Stimulated activated CD8-positive, alpha-beta memory T cell treated with anti-CD3 and anti-CD28 coated beads, Interleukin-15, amount 100 ng/mL, for 24 hours (primary cell): ENCODE measurements at places on chromosomes 6 and 20.
A peak's percentile ranks its signal among the peaks of the same experiment; 100 is the strongest.

DNA sequence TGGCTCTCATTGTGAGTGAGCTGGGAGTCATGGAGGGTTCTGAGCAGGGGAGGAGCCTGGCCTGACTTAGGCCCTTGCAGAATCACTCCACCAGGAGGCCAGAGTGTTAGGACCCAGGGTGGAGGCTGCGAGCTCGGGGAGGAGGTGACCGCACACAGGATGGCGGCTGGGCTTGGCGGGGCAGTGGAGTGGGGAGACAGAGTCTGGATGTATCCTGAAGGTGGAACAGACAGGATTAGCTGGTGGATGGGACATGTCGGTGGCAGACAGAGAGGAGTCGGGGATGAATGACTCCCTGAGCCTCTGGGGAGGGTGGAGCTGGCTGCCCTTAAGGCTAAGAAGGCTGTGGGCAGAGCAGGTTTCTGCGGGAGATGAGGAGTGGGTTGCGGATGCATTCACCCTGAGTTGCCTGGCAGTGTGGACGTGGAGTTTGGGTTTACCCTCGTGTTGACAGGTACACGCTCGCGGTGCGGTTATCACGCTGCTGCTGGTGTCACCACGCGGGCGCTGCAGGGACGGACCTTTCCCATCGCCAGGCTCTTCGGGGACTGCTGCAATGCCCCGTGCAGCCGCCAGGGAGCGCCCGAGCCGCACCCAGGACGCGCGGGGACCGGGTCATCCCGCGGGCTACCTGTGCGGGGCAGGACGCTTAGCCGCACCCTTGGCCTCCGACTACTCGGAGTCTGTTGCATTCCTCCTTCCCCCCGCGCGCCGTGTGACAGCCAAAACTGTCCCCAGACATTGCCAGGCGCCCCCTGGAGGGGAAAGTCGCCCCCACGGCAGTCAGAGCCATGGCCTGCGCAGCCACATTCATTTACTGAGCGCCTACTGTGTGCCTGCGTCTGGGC lies 43.0 kb upstream of the PTGIS start:
- DNase-seq = peak; percentile 67

DNA sequence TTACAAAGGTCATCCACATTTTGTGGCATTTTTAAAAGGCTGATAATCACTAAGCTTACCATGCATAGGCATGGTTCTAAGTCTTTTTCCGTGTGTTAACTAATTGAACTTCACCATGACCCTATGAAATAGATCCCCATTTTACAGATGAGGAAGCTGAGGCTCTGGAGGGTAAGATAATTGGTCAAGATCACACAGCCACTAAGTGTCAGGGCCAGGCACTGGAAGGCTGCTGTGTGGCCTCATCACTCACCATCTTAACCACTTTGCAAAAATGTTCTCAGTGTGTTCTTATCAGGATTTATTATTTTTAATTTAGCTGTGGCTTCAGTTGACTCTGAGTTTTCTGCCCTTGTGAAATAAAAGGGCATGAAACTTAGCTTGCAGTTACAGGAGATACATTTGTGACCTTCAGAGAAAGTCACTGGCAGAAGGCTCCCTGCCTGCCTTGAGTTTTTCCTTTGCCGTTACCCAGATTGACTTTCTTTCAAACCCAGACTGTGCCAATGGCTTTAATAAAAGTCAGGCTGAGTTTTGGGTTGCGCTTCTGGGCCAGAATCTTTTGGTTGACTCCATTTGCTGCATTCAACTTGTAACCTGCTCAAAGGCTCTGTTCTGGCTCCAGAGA lies 82.0 kb downstream of the EZR start:
- DNase-seq = no peak

- DNase-seq = no peak
Observed at GRCh38 chr6:41958022-41958856, 16.6 kb upstream of the CCND3 start.

GRCh38 chr20:33296206-33296605 lies 13.2 kb downstream of the BPIFB1 start:
- no peak for DNase-seq

GRCh38 chr6:10081075-10081474 lies 333.8 kb downstream of the TFAP2A start:
- DNase-seq = no peak

DNA sequence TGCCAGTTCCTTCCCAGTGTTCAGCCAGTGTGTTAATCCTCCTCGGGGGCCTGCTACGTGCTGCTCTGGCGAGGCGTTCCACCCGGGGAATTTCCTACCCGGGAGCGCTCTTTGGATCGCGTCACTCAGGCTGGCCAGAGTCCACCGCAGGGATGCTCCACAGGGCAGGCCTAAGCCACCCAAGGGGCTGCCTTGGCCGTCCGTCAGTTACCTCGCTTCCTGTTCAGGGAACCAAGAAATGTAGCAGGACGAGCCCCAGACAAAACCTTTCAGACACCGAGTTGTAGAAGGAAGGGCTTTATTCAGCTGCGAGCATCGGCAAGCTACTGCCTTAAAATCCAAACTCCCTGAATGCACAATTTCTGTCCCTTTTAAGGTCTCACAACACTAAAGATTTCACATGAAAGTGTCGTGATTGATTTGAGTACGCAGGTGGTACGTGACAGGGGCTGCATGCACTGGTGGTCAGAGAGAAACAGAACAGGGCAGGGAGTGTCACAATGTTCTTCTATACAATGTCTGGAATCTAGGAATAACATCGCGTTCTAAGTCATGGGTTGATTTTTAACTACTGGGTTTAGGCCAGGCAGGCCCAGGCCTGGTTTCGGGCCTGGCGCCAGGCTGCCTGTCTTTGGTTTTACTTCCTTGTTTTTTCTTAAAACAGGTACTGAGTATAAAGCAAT lies 15.7 kb upstream of the POU5F1 start:
- DNase-seq = no peak

DNA sequence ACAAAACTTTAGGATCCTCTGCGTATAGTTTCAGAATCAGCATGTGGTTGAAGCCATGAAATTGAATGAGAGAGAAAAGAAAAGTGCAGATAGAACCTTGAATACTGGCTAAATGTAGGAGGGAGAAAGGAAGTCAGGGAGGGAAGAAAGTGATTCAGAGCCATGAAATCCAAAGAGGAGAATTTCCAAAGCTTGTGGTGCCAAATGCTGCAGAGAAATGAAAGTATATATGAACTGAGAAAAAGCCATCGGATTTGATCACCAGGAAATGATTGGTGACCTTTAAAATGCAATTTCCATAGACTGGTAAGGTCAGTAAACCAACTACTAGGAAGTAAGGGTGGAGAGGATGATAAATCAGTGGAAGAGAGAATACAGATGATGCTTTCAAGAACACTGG lies 142.3 kb downstream of the TFAP2A start:
- no peak for DNase-seq

GRCh38 chr6:129007701-129008373 lies 124.9 kb downstream of the LAMA2 start:
- no peak for DNase-seq
